Activated T-cell treated with anti-CD3 and anti-CD28 coated beads for 48 hours (primary cell): ENCODE measurements at places on chromosomes 1 and 21.
A peak's percentile ranks its signal among the peaks of the same experiment; 100 is the strongest.

DNA sequence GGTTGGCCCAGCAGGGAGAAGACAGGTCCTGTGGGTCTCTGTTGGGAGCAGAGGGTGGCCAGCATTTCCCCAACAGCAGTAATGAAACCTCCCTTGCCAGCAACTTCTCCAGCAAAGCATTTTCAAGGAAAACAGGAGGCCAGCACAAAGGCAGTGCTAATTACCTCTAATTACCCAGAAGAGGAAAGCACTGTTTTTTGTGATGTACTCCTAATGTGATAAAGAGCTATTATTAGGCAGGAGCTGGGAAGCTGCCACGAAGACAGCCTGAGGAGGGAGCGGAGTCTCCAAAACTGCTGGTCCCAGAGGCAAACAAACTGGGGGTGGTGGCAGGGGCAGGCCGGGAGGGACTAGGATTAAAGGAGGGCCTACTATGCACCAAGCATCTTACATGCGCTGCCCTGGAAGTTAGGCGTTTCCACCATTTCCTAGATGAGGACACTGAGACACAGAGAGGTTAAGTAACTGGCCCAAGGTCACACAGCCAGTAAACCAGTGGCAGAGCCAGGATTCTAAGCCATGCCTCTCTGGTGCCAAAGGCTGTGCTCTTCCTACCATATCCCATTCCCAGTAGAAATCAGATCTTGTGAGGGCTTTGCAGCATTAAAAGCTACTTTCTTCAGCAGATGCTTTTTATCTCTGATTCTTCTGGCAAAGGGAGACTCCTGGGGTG lies 24.5 kb downstream of the HTR6 start:
- DNase-seq, result no peak

- DNase-seq, result no peak
Observed at GRCh38 chr21:41931041-41931451, 22.8 kb downstream of the C2CD2 start.

GRCh38 chr1:54413295-54413694 lies 7.1 kb upstream of the SSBP3 start:
- DNase-seq, result peak; percentile 13

GRCh38 chr1:207311888-207312603 lies 9.4 kb upstream of the CD55 start:
- DNase-seq, result no peak

DNA sequence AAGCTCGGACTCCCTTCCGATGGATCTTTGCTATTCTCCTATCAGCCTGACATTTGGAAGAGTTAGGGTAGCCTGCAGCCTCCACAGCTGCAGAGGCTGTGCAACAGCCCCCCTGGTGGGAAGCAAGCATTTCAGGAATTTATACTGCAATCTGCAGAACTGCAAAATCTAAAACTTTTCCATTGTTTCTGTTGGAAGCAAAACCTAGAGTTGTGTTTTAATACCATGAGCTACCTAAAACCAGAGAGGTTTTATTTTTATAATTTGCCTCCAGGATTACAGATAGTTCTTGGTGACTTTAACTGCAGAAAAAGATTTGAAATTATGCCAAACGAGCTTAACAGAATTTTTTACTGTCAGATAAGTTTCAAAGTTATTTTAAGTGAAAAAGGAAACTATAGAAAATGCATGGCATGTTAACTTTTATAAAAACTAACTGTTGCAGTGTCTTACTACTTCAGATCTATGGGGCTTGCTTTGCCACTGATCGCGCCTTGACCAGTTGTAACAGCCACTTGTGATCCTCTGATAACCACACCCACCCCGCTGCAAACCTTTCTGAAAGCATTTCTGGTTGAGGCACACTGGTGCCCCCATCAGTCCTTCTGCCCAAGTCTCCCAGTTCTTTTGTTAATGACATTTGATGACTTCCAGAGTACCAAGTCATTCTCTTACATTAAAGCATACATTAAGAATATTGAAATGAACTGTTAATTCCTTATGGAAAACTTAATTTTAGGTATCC lies 64.8 kb downstream of the PRDM2 start:
- DNase-seq, result no peak

DNA sequence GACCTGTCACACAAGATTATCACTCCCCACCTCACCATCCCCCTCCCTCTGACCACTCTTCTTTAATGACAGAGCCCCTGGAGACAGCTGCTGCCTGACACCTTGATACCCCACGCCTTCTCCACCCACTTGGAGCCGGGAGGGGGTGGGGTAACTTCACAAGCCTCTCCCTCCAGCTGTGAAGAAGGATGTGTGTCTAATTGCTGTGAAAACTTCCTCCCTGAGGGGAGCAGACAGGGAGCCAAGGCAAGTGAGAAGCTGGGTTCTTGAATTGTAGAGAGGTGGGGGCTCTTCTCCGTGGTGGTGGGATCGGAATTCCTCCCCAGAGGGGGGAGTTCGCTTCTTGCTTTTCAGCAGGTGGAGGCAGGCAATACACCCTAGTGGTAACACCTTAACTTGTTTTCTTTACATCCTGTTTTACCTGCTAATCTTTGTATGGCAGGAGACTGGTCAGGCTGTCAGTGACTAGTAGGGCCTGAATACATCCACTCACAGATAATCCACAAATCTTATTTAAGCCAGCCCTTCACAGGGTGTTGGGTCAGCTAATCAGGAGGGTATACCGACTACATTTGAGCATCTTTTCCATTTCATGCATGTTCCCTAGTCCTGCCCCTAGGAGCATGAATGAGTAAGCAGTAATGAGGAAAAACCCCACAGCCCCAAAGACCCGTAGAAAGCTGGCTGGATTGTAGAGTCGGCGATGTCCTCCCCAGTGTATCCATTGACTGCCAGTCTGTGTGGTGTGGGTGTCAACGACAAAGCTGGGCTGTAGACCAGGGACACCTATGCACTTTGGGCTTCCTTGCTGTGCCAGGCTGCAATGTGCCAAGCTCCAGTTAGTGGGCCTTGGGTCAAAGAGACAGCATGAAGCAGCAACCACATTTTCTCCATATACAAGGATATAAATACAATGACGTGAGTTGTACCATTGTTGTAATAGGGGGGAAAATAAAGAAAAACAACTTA lies 57.3 kb downstream of the NFASC start:
- no peak for DNase-seq

DNA sequence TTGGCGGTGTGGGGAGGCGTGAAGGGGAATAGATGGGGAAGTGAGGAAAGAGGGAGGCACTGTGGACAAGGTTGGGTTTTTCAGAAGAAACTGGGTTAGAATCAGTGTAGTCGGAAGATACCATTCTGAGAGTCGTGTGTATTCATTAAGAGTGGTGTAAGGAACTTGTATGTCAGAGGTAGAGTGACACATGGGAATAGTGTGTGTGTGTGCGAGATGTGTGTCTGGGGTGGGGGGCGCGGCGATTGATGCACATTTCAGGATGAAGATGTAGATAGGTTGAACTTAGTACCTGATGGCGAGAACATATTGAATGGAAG lies 878 bp downstream of the SMG7 start:
- DNase-seq, result no peak

GRCh38 chr1:197277166-197277565 lies 9.1 kb downstream of the CRB1 start:
- DNase-seq, result no peak

- DNase-seq, result no peak
Observed at GRCh38 chr1:209309198-209309597, 274.3 kb upstream of the CAMK1G start.

DNA sequence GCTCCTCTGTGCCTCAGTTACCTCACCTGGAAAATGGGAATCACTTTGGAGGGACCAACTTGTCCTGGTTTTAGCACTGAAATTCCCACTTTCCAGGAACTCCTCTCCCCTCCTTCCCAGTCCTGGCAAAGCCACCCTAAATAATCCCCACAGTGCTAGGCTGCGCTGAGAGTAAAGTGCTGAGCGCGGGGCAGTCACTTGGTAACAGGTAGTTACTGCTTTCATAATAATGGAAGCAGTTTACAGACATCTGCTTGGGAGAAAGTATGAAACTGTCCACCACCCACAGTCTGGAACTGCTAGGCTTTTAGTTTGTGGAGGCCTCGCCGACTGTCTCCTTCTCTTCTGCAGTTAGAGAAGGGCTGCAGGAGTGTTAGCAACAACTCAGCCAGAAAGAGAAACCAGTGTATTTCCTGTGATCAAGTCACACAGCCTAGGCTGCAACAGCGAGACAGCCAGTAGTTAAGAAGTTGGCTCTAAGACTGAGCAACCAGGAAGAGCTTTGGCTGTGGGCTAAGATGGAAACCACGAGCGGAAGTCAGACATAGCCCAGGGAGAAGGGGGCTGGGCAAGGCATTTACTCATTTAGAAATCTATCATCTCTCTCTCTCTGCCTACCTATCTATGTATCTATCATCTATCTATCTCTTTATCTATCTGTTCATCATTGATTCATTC lies 30.8 kb upstream of the ABCG1 start:
- DNase-seq, result peak; percentile 64

DNA sequence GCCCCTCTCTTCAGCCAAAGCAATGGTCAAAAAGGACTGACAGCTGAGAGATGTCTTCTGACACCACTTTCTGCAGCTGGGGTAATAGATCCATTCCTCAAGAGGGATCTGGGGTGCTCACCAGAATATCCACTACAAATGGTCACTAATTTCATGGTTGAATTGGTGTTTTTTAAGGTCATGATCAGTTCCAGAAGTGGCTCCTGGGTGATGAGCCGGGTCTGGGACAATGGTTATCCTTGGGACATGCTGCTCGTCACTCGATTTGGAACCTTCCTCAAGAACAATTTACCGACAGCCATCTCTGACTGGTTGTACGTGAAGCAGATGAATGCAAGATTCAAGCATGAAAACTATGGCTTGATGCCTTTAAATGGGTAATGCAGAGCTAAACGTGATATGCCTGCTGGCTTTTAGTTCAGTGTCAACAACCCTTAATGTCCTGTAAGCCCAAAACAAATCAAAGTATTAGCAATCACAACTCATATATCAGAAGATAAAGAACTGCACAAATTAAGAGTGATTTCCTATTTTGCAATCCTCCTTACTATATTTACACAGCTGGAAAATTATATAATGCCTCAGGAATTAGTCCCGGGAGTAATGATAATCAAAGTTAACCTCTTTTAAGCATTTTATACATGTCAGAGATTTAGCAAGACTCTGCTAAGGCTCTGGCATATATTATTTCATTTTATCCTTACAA lies 20.1 kb downstream of the FMO3 start:
- DNase-seq, result no peak

GRCh38 chr1:71193153-71193552 lies 112.3 kb upstream of the ZRANB2 start:
- DNase-seq, result no peak

DNA sequence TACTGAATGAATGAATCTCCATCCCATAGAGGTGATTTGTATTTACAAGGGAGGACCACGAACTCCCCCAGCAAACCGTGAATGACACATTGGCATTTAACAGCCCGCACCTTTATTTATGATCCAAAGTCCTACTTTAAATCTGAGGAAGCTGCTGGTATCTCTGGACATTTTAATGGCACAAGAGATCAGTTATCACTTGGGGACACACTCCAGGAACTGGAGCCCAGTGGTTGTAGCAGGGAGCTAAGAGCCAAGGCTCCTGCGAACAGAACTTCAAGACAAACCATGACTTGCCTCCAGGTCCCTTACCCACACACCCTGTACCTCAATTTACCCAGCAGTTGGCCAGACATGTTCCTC lies 1.2 kb downstream of the CTNNBIP1 start:
- DNase-seq, result no peak

DNA sequence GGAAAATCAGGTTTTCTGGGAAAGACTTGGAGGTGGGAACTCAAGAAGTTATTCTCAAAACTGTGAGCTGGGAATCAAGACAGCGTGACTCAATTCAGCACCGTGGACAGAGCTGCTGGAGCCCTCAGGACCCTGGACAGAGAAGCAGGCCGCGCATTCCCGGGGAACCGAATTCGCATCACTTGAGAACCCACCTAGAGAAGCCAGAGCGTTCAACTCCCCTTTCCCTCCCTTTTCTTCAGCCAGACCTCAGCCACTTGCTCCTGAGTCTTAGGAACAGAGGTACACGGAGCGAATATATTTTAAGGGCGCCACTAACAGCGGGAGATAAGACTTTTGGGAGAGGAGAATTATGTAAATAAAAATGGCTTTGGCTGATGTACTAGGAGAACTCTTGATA lies 2.0 kb upstream of the LIN28A start:
- DNase-seq, result peak; percentile 66

DNA sequence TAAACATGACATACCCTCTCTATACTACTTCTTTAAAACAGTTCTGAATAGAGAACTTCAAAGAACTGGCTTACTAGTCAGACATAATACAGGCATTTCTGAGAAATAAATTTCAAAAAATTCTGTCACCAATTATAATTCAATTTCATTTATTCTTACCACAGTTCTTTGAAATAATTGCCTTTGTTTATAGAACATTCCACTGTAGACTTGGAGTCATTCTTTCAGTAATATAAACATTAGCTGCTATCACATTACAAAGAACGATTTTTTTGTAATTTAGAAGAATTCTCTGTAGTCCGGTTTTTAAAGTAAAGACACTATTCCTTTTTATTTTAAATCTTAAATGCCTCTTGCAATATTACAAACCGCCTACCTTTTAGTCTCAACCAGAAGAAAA lies 146.4 kb upstream of the COL11A1 start:
- no peak for DNase-seq

DNA sequence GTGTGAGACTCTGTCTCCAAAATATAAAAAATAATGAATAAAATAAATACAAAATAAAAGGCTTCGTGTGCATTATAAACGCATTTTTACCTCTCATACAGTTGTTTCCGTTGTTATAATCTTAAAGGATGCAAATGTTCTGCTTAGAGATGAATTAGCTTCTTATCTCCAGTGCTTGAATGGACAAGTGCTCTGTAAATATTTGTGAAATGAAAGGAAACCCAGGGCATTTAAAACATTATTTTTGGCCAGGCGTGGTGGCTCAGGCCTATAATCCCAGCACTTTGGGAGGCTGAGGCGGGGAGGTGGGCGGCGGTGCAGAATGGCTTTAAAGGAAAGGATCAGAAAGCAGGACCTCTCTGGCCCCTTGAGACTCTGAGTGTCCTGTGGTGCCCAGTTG lies 94.5 kb downstream of the HUNK start:
- no peak for DNase-seq

DNA sequence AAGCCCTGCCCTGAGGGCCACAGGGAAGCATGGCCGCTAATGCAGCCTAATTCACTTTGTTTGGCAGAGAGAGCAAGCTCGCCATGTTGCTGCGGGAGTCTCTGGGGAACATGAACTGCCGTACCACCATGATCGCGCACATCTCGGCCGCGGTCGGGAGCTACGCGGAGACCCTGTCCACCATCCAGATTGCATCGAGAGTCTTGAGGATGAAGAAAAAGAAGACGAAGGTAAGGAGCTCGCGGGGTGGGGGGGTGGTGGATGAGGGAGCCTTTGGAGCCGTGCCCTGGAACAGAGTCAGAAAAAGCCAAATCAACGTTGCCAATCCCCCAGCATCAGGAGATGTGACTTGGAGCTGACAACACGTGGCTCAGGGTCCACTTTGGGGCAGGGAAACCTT lies 529.4 kb downstream of the KIF26B start:
- DNase-seq, result no peak

GRCh38 chr1:220785166-220786056 lies 1.3 kb upstream of the MTARC1 start:
- no peak for DNase-seq

GRCh38 chr1:167416506-167416905 lies 101.8 kb downstream of the CD247 start:
- DNase-seq, result no peak
